ENCODE measurements at places on chromosomes 1 and 21.

- no peak for DNase-seq
These were observed 102.6 kb upstream of the GRIK1 start for GRCh38 chr21:30042443-30042842.

DNA sequence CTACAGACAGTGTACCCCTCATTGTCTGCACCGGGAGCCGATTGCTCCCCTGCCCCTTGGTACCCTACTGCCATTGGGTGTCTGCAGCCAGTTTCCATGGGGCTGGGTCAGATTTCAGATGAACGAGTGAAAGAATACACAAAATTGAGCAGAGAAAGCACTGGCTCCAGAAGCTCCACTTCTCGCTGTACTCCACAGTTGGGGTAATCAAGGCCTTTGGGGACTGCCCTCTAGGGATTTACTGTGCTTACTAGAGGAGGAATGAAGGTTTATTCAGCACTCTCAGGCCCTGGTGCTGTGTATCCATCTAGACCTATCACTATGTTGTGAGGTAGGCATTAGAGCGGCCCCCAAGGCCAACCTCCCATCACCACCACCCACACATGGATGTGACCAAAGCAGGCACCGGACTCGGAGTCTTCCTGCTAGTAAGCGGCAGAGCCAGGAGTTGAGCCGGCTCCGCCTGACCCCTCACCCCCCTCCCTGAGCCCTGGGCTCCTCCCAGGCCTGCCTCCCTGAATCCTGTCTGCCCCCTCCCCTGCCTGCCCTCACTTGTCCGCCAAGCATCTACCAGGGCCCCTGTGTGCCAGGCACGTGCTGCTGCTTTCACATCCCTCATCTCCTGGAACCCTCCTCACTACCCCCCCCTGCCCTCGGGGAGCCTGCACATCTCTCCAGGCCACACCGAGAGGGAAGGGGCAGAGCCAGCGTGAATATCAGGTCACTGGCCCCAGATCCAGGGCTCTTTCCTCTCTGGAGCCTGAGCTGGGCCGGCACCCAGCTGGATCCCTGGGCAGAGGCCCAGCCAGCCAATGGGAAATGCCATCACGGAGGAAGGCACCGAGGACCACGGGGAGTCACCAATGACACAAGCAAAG is 23.3 kb downstream of the KCNN3 start:
- no peak for DNase-seq

DNA sequence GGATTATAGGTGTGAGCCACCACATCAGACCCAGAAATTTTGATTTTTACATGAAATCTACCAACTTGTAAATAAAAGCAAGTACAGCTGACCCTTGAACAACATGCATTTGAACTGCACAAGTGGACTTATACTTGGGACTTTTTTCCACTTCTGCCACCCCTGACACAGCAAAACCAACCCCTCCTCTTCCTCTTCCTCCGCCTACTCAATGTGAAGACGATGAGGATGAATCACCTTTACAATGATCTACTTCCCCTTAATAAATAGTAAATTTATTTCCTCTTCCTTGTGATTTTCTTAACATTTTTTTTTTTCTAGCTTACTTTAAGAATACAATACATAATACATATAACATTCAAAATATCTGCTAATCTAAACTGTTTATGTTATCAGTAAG is 17.5 kb upstream of the YRDC start:
- no peak for DNase-seq

DNA sequence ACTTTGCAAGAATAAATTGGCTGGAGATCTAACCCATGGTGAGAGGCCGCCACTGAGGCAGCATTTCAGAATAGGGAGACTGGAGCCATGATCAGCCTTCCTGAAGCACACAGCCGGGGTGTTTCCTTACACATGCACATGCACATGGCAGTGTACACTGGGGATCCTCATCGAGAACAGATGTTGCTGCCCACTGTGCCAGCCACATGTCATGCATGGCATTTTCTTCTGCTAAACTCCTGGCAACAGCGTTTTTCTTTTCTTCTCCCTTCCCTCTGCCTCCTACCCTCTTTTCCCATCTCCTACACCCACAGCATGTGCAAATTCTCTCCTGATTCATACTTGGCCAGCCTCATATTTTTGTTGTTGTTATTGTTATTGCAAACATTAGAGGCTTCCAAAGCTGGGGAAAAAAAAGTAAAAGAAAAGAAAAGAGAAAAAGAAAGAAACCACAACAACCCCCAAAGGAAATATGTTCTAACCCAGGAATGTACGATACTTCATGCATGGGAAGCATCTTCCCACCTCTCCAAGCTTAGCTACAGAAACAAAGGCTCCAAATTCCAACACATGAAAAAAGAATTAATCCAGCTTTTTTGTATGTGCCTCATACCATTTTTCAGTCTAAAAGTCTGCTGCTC is 344.0 kb downstream of the ASTN1 start:
- no peak for DNase-seq

GRCh38 chr1:187114792-187115191 is 286.0 kb downstream of the PLA2G4A start:
- DNase-seq = no peak

DNA sequence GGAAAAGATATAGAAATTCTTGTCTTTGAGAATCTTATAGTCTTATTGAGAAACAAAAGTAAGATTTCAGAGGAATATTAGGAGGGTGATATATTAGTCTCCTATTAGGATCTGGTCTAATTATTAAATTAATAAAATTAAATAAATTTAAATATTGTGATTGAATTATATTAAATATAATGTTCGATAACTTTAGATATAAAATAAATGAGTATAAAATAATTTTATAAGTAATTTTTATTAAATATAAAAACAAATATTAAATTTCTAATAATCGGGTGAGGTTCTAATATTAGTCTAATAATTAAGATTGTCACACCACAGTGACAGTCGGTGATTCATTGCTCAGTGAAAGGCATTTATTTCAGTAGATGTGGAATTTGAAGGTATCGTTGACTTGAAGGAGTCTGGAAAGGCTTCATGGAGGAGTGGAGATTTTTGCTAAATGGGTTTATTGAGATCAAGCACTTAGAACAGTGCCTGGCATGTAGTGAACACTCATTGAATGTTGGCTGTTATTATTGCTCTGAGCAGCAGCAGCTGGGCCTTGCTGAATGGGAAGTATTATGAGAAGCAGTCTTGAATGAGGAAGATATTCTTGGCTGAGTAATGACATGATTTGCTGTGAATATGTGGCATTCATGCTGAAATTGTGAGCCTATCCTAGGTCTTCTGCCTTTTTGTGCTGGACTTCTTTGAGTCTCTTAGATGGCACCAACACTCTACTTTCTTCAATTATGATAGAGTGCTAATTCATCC is 74.6 kb downstream of the USP25 start:
- DNase-seq = no peak

- no peak for DNase-seq
These were observed 9.3 kb upstream of the KLHDC8A start for GRCh38 chr1:205365945-205366463.

DNA sequence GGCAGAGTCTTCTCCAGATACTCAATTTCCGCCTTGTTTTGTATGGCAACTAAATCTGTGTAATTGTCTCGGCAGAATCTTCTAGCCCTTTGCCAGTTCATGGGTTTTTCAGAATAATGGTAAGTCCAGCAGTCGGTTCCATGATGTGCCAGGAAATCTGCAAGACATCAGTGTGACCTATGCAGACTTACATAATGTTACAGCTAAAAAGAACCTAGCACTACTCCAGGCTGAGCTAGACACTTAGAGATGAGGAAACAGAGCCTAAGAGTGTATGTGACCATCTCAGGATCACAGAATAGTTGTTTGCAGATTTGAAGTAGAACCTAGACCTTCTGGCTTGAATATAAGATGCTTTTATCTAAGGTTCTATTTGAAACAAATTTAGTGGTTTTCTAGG is 2.8 kb downstream of the SELL start:
- no peak for DNase-seq

DNA sequence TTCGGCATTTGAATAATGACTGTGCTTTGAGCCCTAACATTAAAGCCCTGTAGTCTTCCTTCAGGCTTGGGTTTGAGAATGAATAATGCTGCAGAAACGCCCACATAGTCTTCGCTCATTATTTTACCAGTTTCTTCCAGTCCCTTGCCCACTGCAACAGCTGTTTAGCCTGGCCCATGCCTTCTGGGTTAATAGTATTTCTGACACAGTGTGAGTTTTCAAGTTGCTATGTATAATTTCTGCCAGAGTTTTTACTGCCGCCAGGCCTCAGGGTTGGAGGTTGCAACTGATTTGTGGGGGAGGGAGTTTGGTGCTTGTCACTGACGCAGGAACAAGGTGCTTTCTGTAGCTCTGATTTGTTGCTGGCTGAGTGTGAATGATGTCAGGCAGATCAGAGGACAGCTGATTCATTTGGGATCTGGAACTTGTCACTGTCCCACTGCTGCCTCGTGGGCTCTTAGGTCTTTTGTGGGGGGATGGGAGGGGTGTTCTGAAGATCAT is 109.8 kb downstream of the MAST2 start:
- DNase-seq = no peak
